ENCODE measurements at places on chromosomes 4 and X.

- DNase-seq, result no peak
Observed at GRCh38 chr4:85776096-85776495, 301.1 kb downstream of the ARHGAP24 start.

DNA sequence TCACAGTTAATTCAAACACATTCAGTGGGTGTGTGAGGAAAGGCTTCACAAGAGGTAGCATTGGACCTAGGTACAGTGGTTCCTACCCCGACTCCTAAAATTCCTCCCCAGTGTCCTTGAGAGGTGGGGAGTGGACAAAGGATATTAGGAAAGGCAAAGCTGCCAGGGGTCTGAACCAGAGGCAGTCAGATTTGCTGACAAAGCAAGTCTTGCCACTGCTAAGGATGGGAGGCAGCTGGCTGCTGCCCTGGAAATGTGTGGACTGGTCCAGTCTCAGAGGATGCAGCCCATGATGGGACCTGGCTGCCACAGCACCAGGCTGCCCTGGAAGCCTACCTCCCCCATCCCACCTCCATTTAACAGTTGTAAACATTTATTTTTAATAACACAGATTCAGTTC, 4.1 kb upstream of the PHF8 start:
- no peak for DNase-seq

DNA sequence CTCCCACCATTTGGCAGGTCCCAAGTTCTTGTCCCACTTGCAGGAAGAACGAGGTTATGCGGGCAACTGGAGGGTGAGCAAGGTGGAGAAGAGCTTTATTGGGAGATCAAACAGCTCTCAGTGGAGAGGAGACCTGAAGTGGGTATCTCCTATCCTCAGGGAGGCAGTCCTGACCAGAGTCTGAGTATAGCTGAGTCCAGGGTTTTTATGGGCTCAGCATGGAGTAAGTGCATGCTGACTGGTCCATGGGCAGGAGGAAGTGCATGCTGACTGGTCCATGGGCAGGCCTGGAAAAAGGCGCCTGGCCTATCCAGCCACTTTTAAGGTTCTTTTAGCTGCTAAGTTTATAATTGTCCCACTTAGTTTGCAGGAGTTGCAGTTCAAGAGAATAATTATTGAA, 7.4 kb upstream of the HNRNPD start:
- DNase-seq, result no peak

GRCh38 chr4:41215969-41216293, 1.6 kb upstream of the APBB2 start:
- no peak for DNase-seq

DNA sequence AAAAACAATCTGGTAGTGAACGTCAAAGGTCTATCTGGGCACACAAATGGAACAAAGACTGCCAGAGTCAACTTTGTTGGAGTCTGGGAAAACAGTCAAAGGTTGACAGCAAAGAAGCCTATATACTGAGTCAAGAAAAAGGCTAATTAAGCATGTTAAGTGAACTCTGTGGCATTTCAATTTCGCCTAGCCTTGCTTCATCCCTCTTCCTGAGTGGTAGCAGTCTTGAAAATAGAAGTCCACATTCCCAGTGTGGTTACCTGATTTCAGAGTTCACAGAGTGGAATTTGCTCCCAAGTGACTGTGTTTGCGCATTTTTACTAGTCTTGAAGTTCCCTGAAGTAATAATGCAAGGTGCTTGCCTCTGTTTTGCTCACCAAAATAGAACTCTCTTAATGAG, 760.0 kb downstream of the FSTL5 start:
- DNase-seq, result no peak

DNA sequence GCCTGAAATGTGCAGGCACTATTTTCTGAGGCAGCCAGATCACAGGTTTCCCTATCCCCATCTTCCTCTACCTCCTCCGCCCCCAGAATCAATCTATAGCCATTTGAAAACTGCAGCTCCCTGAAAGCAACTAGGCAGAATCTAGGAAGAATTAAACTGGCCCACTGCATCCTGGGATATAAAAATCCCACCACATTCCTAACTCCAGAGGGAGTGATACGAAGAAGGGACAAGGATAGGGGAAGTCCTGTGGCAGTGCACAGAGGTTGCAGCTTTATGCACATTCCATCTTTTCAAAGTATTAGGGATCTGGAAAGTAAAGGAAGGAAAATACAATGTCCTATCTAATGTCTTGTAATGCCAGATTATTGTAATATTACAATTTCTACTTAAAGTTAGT, 18.3 kb upstream of the HERC3 start:
- DNase-seq, result no peak

- no peak for DNase-seq
Observed at GRCh38 chr4:82584931-82585330, 23.1 kb upstream of the TMEM150C start.
